ENCODE measurements at places on chromosomes 6 and 20.

GRCh38 chr20:18272451-18272850 is 15.9 kb upstream of the ZNF133 start:
- DNase-seq, result no peak

- no peak for DNase-seq
These were observed 28.8 kb upstream of the CCND3 start for GRCh38 chr6:41970436-41970846.

GRCh38 chr20:610130-611046 is at the start of gene TCF15:
TCF15 (minus strand) TSS chr20:610309; CDS start chr20:610237, 72 bp downstream.
- no peak for DNase-seq

- no peak for DNase-seq
These were observed 261.4 kb downstream of the KHDC1L start for GRCh38 chr6:72963946-72964345.
